ENCODE measurements at places on chromosomes 13 and 19. TPM values are rescaled to one million over a fixed set of nuclear protein-coding genes. Genes with fewer than 3 reads are reported as not detected.
A peak's percentile ranks its signal among the peaks of the same experiment; 100 is the strongest.

SARS2 gene
- 134 TPM for total RNA-seq

TMEM259 gene
- 393 TPM for total RNA-seq

KLHL1 gene
- not detected for total RNA-seq

PRRG2 gene
- total RNA-seq = 20.8 TPM

SHISA2 gene
- total RNA-seq = not detected

GIPR gene
- total RNA-seq = 4.6 TPM

FLT1 gene
- total RNA-seq = 3.0 TPM

ZNF573 gene
- total RNA-seq = 29.7 TPM

PEAK3 gene
- total RNA-seq = 1.2 TPM

KLF2 gene
- total RNA-seq = 12.1 TPM

LRFN3 gene
- total RNA-seq = 34.4 TPM

ZNF254 gene
- 7.8 TPM for total RNA-seq

FCHO1 gene
- total RNA-seq = 41.3 TPM

CYTH2 gene
- total RNA-seq = 160 TPM

GRCh38 chr19:14507704-14508542 is 10.3 kb downstream of the DNAJB1 start:
- DNase-seq = no peak

- DNase-seq = no peak
These were observed 121.1 kb downstream of the FLT1 start for GRCh38 chr13:28373810-28374209.

GRCh38 chr13:112892426-112893206 is 76.4 kb upstream of the MCF2L start:
- DNase-seq = no peak

- DNase-seq = no peak
These were observed 16.3 kb downstream of the METTL21C start for GRCh38 chr13:102678339-102679107.

DNA sequence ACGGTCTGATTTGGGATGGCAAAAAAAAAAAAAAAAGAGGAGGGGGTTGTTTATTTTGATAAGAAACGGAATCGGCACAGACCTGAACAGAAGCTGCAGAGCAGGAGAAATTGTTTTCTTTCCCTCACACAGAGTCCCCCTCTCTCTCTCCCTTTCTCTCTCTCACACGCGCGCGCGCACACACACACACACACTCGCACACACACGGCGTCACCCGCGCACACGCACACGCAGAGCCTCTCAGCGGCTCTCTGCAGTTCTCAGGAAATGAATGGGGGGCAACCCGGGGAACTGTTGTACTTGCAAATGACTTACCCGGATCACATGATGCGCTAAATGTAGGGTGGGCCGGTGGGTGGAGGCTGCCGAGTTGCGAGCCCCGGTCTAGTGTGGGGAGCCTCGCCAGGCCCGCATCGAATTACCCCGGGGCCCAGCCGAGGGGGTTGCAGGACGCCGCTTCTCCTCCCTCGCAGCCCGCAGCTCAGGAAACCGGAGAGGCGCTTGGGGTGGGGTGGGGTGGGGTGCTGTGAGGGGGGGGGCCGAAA is 475 bp downstream of the KLF12 start:
- peak; percentile 93 for DNase-seq

DNA sequence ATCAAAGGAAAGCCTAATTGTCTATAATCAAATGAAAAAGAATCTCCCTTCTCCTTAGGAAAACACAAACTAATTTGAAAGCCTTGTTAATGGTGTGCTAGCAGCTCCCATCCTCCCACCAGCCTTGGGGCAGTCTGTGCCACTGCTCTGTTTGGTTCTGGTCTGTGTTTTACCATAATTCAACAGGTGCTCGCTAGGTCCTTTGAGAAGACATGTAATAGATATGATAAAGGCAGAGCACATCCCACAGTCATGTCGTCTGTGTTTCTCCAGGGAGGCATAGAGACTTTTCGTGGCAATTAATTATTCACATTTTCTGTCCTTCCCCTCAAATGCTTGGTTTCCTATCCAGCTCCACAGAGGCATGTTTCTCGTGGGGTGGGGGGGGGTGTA is 23.8 kb downstream of the FAM124A start:
- no peak for DNase-seq

GRCh38 chr19:2774083-2774679 is 8.9 kb downstream of the SGTA start:
- no peak for DNase-seq

DNA sequence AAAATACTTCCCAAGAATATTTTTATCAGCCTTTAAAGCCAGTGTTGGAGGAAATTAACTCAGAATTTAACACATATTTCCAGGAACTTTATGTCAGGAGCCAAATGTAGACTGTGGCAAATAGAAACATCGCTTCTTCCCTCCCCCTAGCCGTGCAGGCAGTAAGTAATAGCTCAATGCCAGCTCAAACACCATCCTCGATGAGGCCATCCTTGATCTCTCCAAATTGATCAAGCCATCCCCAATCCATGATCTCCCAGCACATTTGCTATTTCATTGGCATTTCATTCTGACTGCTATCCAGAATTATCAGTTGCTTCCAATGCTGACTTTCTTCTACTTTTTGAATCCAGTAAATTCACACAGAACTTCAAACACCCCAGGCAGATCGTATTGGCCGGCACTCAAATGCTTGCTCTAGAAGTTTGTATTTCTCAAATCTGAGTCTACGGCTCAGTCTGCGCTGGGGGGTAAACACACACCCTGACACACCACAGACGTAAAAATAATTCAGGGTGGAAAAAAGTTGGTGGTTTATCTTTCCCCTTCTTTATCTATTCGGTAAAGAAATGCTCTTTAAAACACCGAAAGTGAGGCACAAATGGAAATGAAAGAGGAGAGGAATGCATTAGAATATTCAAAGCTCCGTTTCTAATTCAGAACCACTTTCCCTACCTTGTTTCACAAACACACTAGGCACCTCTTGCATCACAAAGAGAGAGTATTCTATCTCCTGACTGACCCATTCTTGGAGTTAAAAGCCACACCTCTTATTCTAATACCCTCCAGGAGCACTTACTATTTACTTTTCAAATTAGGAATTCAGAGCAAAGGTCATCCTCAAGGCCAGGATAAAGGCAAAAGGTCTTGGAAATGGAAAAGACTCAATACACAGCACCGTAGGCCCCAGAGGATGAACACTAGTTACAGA is 991 bp downstream of the OBI1 start:
- DNase-seq = no peak

GRCh38 chr19:13842291-13843103 is 34.4 kb upstream of the NANOS3 start:
- peak; percentile 82 for DNase-seq

- DNase-seq = no peak
These were observed 117.9 kb downstream of the ITGBL1 start for GRCh38 chr13:101570410-101570809.

- no peak for DNase-seq
These were observed 37.4 kb downstream of the DOCK9 start for GRCh38 chr13:98940325-98941001.

GRCh38 chr13:49190901-49191300 is 29.2 kb upstream of the MLNR start:
- DNase-seq = no peak

DNA sequence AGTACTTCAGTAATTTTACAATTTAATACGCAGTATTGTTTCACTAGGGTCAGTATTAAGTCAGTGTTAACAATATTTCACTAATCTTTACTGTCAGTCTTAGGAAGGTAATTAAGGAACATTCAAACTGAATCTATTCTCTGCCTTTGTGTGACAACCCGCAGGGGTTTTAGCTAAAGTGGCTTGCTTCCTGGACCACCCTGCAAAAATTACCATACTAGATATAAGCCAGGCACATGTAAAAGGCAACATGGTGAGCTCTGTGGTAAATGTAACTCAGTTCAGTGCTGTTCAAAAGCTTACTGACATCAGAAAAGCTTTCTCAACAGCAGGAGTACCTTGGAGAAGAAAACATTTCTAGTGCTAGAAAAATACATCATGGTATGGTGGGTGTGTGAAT is 116.7 kb downstream of the FREM2 start:
- no peak for DNase-seq

DNA sequence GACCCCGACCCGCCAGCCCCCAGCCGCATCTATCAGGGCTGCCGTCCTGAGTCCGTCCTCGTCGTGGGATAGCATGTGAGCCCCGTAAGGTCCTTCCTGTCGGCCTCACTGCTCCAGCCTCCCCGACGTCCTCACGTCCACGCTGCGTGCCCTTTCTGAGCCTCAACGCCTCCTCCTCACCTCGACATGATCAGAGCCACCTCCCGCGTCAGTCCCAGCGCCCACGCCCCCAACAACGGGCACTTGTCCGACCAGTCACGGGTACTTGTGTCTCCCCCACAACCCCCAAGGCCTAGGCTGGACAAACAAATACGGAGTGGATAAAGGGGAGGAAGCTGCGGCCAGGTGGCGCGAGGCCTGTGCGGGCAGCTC is 665 bp downstream of the ZNF497 start:
- no peak for DNase-seq

DNA sequence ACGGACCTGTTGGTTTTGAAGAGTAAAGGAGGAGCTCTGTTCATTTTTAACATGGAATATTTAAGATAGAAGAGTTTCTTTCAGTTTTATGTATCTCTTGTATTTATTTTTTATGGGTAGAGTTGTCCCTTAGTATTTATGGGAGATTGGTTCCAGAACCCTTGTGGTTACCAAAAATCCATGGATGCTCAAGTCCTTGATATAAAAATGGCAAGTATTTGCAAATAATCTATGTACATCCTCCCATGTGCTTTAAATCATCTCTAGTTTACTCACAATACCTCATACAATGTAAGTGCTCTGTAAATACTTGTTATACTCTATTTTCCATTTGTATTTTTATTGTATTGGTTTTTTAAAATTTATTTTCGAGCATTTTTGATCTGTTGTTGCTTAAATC is 63.1 kb downstream of the TM9SF2 start:
- no peak for DNase-seq

- no peak for DNase-seq
These were observed 35.5 kb downstream of the SERTM1 start for GRCh38 chr13:36709136-36709890.

- no peak for DNase-seq
These were observed 30.7 kb upstream of the C13orf46 start for GRCh38 chr13:114004420-114005205.

DNA sequence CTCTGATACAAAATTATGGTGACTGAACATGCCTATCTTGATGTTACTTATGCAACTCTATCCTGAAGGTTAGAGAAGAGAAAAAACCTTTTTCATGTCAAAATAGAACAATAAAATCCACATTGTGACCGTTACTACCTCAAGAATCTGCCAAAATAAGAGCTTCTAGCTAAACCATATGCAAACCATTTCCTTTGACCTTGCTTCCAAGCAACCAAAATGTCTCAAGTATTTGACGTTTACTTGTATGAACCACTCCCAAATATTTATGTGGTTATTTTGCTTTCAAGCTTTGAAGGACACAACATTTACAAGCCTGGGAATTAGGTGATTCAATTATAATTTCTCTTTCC is 13.9 kb downstream of the FOXO1 start:
- DNase-seq = no peak

- DNase-seq = no peak
These were observed 330.4 kb upstream of the NBEA start for GRCh38 chr13:34611671-34612070.

- DNase-seq = no peak
These were observed 122.8 kb upstream of the SOX1 start for GRCh38 chr13:111944171-111944583.

- DNase-seq = no peak
These were observed 6.6 kb downstream of the THOP1 start for GRCh38 chr19:2791876-2792275.

Measured in Peyer's patch (tissue), 4 donors.